ENCODE measurements at places on chromosomes 7 and 10.

DNA sequence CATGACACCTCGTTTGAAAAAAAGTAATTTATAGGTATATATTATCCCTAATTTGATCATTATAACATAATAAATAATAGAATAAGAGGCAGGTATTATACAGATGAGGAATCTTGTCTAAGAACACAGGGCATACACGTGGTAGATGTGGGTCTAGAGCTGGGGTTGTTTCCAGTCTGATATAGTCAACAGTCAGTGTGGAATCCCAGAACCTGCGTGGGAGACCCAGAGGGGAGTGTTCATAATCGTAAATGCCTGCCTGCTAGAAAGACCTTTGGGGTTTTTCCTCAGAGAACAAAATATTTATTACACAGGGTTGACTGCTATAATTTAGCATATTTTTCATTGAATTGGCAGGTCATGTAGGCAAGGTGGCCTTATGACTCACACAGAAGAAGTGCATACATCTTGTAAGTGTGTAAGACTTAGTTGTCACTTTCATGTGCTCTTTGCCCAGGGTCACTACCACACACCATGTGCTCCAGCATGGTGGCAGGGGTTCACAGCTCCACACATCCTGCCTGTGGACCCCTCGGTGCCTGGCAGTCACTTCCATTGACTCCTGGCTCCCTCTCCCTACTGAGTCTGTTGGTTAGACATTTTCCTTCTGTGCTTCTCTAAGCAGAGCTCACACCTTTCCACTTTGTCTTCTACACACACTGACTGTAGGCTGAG lies 94.9 kb upstream of the IKZF1 start:
- DNase-seq, result no peak

GRCh38 chr10:92024700-92025099 lies 101.1 kb downstream of the BTAF1 start:
- no peak for DNase-seq

DNA sequence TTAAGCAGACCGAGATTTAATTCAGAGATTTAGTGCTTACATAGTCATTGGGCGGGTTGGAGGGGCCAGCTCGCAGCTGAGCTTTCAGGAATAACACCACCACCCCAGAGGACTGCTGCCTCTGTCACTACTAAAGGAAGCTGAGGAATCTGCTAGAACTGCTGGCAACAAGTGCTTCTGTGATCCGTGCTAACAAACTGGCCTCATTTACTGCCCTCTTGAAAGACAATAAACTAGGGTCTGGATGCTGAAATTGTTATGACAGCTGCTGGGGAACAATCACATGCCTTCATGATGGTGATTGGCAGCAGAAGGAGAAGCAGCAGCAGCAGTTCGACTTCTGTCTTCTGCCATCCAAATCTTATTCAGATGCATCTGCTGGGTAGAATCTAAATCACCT lies 285.5 kb upstream of the TAC1 start:
- no peak for DNase-seq

GRCh38 chr10:58672845-58673244 lies 160.2 kb downstream of the BICC1 start:
- no peak for DNase-seq

GRCh38 chr10:31761156-31761555 lies 167.5 kb downstream of the ARHGAP12 start:
- no peak for DNase-seq

DNA sequence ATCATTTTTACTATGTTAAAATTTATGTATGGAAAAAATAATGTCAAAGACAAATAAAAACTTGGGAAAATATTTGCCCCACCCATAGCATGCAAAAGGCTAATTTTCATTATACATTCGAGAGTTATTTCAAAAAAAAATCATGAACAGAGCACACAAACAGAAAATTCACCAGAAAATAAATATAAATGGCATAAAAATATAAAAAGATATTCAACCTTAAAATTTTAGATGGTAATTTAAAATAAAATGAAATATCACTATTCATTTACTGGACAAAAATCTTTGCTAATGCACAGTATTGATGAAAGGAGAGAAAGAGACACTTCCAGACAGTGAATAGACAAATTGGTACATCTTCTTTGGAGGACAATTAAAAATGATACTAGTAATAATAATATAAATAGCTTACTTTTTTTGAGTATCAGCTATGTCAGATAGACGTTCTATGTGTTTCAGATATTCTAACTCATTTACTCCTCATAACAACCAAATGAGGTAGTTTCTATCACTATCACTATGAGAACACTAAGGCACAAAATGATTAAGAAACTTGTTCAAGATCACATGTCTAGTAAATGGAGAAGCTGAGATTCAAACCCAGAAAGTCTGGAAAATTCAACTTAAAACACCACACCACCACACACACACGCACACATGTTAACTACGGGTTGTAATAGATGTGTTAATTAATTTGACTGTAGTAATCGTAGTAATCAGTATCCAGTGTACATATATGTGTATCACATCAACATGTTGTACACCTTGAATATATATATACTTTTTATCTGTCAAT lies 63.0 kb downstream of the CCDC71L start:
- DNase-seq, result no peak

GRCh38 chr10:49752584-49752983 lies 9.5 kb downstream of the OGDHL start:
- DNase-seq, result no peak

DNA sequence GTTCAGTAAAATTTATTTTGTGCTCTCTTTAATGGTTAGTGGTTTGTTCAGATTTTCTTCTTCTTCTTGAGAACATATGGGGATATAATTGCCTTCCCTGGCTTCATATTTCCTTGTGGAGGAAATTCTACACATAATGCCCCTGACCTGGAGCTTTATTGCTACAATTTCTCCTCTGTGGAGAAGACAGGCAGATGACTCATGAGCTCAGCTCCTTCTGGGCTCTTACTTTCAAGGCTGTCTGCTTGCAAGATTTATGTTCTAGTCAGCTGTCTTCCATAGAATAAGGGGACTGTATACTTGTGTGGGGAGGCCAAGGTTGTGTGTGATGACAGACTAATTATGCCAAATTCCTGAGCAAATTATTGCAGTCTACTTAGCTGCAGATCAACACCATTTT lies 1.6 kb downstream of the LRRD1 start:
- no peak for DNase-seq

GRCh38 chr10:50809596-50809995 lies 69.9 kb downstream of the ASAH2B start:
- DNase-seq, result no peak

DNA sequence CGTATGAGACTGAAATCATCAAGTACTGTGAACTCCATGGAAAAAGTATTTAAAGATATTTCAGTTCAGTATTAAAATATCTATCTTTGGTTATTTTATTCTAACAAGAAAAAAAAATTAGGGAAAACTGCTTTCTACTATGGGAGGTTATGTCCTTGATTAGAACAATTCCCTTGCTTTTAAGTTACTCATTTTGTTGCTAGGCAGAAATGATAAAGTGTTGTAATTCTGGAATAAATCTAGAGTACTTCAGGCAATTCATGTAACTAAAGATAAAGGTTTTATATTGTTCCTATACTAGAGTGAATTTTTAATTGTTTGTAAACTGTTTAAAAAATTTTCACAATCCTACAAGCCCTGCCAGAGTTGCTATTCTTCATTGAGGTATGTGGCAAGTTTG lies 92.0 kb downstream of the BBS9 start:
- no peak for DNase-seq

- DNase-seq, result no peak
Observed at GRCh38 chr10:103812004-103812403, 43.4 kb downstream of the SH3PXD2A start.

DNA sequence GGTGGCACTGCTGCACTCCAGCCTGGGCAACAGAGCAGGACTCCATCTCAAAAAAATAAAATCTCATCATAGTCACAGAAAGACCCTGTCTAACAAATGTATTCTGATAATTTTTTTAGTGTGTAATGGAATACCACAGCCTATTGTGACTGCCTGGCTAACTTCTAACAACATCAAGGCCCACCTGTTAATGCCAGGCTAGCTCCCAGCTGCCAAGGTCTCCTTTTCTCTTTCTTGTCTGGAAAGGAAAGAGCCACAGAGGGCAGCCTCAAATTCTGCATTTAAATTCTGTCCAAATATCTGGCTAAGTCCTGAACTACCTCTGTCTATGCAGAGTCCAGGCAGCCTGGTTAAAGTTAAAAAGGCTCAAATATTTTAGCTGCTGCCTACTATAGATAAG lies 700.9 kb downstream of the MAGI2 start:
- DNase-seq, result no peak

- no peak for DNase-seq
Observed at GRCh38 chr7:151390598-151391357, 19.1 kb downstream of the WDR86 start.

DNA sequence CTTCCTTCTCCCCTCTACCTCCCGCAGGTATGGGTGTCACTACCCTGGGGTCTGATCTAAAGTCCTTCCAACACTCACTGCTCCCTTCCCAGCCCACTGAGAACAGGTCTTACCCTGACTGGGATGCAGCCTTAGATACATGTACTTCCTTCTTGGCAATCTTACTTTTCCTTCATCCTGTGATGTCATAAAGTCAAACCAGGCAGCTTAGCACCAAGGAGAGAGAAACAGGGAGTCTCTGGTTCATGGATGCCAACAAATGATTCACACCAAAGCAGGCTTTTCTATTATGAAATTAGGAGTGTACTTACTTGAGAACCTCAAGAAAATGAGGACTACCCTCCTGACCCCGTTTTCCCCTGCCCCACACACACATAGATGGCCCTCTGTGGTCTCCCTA lies 111.0 kb upstream of the KMT2E start:
- DNase-seq, result no peak

DNA sequence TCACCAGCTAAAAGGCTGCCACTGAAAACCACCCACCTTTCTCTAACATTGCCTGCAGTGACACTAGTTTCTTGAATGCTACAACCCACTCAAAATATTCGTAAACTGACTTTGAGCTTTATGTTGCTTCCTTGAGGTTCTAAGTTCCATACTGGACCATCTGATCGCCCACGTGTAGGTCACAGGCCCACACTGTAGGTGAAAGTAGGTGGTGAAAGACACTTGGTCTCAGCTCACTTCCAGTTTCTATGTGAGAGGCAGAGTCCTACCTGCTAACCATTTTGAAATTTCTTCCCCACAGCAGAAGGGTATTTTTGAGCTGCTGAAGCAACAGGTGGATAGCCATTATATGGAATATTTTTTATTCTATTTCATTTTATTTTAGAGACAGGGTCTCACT lies 97.3 kb downstream of the MYO3A start:
- DNase-seq, result no peak

DNA sequence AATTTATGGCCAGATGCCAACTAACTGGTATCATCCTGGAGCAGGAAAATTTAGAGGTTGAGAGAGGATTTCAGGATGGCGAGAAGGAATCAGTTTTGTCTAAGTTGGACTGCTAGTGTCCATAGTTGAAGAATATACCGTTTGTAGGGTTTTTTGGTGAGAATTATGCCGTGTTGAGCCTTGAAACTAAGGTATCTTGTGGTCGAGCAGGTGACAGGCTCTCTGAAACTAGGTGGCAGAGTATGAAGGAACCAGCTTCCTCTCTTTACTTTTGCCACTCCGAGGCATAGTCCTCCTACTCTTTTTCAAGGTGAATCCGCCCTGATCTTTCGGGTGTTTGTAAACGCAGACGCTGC lies 9.7 kb downstream of the MDFIC start:
- no peak for DNase-seq

GRCh38 chr7:94436018-94436604 lies 41.4 kb downstream of the COL1A2 start:
- DNase-seq, result no peak

GRCh38 chr10:43395571-43396060 lies 13.4 kb downstream of the HNRNPF start:
- no peak for DNase-seq

- DNase-seq, result no peak
Observed at GRCh38 chr7:142280263-142280662, 22.4 kb upstream of the PRSS58 start.

DNA sequence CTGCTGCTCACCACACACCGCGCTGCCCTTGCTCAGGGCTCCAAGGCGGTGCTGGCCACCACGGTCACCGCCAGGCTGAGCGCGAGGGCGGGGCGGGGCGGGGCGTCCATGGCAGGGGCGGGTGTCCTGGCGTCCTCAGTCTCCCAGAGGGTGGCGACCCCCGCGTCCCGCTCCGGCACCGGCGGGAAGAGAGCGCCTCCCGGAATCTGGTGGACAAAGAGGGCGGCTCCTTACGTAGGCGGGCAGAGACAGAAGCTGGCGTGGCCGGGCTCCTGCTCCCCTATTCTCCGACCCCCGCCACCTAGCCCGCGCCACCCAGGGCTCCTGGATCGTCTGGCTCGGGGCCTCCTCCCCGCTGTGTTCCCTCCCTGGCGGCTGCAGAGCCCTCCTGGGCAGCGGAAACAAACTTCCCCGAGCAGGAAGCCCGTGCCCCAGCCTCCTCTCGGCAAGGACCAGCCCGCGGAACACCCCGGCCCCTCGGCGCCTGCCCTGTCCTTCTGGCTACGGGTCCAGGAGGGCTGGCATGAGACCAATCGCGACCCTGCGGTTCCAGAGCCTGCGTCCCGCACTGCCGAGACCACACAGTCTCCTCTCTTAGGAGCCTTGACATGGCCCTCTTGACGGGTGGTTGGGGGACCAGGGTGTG lies 133.8 kb upstream of the ZNF92 start:
- no peak for DNase-seq

- DNase-seq, result no peak
Observed at GRCh38 chr10:24814568-24815313, 91.1 kb upstream of the ARHGAP21 start.

DNA sequence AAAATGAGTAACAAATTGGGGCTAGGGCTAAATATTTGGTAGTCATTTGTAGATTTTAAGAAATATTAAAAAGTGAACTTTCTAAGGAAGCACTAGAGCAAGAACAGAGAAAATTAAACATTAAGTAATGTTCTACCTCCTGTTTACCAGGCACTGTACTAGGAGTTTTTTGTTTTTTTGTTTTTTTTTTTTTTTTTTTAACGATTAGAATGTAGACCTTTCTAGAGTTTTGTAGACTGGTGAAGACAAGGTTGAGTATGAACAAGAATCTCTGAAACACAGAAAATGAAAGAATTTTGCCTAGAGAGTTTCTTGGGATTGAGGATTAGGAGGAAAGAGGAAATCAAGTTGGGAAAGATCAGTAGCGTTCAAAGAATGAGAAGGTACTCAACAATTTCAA lies 73.6 kb downstream of the SLC37A3 start:
- DNase-seq, result no peak

DNA sequence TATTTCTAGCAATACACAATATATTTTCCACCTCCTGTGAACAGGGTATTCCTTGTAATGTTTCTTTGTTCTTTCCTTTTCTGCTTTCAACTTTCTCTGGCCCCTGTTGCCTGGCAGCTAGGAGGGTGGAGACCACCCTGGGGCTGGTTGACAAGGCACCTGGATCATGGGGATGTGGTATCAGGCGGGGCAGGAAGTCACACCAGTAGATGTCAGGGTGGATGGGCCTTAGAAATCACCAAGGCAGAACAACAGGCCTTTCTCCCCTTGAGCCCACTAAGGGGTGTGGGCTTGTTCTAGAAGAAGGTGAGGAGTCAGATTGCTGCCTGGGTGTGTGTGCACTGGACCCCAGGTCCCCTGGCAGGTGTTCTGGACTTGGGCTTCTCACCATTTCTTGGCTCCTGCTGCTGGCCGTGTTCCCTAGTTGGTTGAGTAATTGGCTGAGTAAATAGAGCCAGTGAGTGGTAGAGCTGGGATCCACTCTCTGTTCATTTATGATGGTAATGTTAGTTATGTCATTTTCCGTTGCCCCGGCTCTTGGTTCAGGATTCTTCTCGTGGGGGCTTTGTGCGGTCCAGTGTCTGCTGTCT lies 24.9 kb downstream of the ZNF783 start:
- DNase-seq, result no peak

GRCh38 chr10:47361293-47361692 lies 13.1 kb downstream of the RBP3 start:
- DNase-seq, result no peak
